ENCODE measurements at places on chromosomes 5 and 9. TPM values are rescaled to one million over a fixed set of nuclear protein-coding genes. Genes with fewer than 3 reads are reported as not detected.

Gene GMCL2
- total RNA-seq = not detected

Gene LCNL1
- 0.92 TPM for total RNA-seq

DNA sequence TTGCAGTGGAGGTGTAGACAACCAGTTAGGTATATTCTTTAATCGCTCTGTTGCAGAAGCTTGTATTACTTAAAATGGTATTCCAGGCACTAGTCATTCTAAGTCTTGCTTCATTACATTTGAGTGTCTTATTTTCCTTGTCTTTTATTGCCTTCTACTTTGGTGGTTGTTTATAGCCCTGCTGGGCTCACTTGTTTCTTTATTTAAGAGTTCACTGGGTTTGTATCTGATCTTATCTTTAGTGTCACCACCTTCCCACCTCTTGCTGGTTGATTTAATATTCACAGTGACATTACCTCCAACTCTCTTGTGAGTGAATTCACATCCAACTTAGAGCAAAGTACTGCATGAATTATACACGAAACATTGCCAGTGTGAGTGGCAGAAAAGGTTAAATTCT lies 83.6 kb upstream of the BNC2 start:
- no peak for DNase-seq

- no peak for DNase-seq
Observed at GRCh38 chr9:89810431-89810830, 205.6 kb downstream of the GADD45G start.

- no peak for DNase-seq
Observed at GRCh38 chr5:17312358-17312757, 94.9 kb downstream of the BASP1 start.

GRCh38 chr9:87855061-87855460 lies 27.6 kb upstream of the SPATA31E1 start:
- DNase-seq = no peak

- DNase-seq = no peak
Observed at GRCh38 chr5:90162324-90162723, 247.2 kb downstream of the CETN3 start.

Gene ITGA2
- total RNA-seq = 13.0 TPM

Gene PCDHB7
- total RNA-seq = 2.1 TPM

GRCh38 chr5:133682451-133682850 lies 70.1 kb upstream of the FSTL4 start:
- DNase-seq = no peak

Gene OR1L1
- total RNA-seq = not detected

GRCh38 chr5:122187426-122187825 lies 58.1 kb downstream of the ZNF474 start:
- no peak for DNase-seq

Gene ARL14EPL
- total RNA-seq = not detected

GRCh38 chr9:116580853-116581252 lies 106.3 kb upstream of the TRIM32 start:
- DNase-seq = no peak

DNA sequence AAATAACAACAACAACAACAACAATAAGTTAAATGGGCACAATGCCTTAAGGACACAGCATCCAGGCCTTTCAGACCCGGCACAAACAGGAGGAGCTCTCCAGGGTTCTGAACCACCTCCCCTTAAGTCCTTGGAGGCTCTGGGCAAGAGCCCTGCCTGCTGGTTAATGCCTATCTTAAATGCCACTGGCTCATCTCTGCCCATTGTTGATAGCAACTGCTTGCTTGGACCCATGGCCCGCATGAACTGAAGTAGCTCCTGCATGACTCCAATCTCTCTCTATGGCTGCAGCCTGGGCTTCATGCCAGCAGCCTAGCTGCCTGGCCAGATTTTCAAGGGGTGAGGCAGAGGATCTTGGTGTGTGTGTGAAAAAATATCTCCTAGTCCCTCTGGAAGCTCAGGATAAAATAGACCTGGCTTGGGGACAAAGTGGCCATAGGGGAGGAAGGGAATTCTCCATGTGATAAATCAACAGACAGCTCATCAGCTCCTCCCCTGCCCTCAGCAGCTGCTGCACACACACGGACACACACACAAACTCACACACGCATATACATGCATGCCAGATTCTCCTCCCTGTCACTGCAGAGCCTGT lies 27.4 kb downstream of the FAM219A start:
- peak; percentile 62 for DNase-seq

DNA sequence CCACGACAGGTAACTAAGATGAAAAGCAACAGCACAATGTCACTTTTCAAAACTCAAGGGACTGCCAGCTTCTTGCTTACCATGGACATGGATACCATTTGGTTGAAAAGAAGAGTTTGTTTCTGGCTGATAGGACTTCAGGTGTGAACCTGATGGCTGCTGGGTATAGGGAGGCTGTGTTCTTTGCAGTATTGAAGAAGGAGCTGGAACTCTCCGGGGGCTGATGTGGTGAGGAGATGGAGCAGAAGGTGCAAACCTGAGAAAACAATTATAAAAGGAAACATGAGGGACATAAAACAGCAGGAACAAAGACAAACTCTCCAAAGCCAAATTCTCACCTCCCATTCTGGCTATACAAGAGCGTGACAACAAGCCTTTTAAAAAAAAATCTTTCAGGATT lies 330.1 kb upstream of the RFX3 start:
- no peak for DNase-seq

DNA sequence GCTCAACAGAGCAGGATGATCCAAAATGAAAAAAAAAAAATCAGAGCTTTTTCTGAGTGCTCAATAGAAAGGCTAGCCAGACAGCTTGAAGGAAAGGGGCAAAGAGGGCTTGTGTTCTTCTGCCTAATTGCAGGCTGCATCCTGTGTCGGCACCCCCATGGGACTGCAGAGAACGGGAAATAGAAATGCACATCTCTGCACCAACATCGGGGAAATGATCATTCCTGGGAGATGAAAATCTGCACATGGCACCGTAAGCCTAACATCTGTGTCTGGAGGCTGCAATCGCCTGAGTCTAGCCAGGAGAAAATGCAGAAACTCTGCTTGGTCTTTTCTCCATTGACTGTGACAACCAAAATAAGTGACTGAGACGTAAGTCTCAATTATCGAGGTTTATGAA lies 243.9 kb downstream of the ICE1 start:
- DNase-seq = no peak

Gene TRPM3
- total RNA-seq = 9.2 TPM

Gene CNTNAP3
- 1.6 TPM for total RNA-seq

Gene PRR16
- 4.9 TPM for total RNA-seq

Gene ANGPTL2
- 55.2 TPM for total RNA-seq

DNA sequence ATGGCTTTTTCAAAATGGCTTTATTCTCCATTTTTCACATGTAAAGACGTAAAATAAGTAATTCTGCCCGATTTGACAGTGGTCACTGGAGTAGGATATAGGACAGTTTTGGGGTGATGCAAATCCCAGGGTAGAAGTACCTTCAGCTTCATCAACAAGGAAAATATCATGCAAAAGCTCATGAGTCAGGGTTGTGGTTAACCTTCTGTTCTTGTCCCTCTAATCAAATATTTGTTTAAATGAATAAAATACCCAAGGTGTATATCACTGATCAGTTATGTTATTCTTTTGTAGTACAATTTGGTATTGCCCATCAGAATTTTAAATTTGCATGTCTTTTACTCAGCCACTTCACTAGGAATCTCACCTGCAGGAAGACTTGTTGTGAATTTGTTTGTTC lies 40.0 kb downstream of the FBXL7 start:
- DNase-seq = no peak

DNA sequence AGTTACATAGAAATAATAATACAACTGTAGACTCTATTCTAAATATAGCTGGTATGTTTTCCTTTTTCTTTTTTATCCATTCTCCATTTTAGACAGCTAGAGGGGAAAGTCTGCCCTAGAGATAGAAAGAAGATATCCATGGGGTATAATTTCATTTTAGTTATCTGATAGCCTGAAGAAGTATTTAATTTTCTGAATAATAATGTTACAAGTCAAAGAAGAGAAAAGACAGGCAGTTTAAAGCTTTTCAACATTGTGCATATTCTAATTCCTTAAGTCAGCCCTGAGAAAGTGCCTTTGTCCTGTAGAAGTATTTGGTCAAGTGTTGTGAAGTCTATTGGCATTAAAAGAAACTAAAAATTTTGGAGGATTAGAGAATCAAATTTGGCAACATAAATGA lies 2.5 kb upstream of the VCAN start:
- DNase-seq = no peak

Gene SLC25A2
- total RNA-seq = not detected

Gene WDR38
- total RNA-seq = not detected

DNA sequence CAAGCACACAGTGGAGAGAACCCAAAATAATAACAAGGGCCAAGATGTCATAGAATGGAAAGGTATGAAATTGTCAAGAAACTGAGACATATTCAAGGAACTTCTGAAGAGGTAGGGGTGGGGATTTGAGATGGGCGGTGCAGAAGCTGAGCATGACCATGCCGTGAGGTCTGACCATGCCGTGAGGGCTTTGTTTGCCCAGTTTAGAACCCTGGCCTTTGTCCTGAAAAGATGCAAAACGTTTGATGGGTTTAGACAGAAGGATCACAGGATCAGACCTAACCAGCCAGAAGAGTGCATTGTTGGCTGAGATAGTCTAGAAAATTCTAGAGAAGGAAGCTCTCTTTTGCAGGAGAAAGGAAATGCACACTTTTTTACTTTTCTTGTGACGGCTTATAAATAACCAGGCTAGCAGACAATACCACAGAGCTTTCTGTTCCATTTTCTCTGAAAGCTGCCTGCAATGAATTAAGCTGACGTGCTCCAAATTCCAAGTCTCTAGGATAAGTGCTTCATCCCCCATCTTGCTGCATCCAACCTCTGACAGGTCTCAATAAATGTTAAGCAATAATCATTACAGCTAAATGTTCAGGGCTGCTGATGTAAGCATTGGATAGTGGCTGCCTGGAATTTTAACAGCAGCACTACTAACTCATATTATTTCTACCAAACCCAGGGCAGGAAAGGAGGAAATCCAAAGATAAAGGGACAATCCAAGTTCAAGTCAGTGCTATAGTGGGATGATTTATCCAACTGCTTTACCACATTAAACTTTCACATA lies 110.9 kb upstream of the IL6ST start:
- DNase-seq = no peak

- DNase-seq = no peak
Observed at GRCh38 chr9:27426511-27427271, 97.4 kb upstream of the IFNK start.

GRCh38 chr9:37540634-37541033 lies 35.5 kb downstream of the FBXO10 start:
- no peak for DNase-seq

DNA sequence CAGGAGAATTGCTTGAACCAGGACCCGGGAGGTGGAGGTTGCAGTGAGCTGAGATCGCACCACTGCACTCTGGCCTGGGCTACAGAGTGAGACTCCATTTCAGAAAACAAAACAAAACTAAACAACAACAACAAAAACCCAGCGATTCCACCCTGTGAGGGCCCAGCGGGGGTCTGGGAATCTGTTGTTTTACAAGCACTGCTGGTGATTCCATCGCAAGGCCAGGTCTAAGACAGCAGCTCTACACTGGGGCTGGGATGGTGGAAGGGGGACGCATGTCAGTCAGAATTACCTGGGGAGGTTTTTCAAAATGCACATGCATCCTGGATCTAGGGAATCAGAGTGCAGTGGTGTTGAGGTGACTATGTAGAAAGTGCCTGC lies 90.9 kb downstream of the ANKRD55 start:
- no peak for DNase-seq

Gene MSMP
- 1.1 TPM for total RNA-seq

DNA sequence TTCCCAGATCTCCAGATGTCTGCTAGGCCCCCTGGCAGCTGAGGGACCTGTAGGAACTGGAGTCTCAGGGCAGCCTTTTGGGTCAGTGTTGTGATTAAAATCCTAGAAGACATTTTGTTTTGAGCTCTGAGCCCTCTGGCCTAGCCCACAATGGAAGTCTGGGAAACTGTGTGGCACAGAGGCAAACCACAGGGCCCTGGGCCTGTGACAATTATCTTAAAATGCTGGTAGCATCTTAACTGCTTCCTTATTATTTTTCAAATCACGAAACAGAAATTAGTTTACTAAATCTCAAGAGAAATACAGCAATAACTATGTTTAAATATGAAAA lies 125.5 kb downstream of the STARD4 start:
- DNase-seq = no peak

GRCh38 chr5:132372127-132372526 lies 2.6 kb downstream of the SLC22A5 start:
- DNase-seq = no peak

GRCh38 chr9:33137781-33138264 lies 29.3 kb downstream of the B4GALT1 start:
- DNase-seq = no peak

DNA sequence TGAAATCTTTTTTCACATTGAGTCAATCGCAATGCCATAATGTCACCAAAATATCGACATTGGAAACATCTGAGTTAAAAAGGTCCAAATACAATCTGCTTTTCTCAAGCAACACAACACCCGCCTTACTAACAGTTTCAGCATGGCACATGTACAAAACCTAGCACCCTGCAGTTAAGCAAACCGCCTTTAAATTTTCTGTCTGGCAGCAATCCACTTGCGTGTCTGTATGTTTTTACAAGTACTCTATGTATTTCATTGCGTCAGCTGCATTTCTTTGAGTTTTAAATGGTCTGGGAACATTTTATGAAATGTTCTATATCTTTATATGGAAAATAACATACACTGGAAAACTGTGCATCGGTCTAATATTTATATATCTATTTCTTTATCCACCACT lies 134.6 kb downstream of the DENND1A start:
- DNase-seq = no peak

Gene CIZ1
- total RNA-seq = 109 TPM

DNA sequence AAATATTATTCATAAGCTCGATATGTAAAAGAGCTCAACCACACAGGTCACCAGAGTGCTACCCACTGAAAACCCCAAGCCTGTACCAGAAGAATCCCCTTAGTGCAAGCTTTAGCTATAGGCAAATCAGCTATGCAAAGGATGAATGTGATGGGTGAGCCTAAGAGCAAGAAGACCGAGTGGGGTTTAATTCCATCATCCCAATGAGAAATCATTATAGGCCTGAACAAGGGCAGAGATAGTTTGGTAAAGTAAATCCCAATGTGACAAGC lies 21.8 kb downstream of the ELOVL7 start:
- no peak for DNase-seq

Gene ZBTB34
- 9.8 TPM for total RNA-seq

DNA sequence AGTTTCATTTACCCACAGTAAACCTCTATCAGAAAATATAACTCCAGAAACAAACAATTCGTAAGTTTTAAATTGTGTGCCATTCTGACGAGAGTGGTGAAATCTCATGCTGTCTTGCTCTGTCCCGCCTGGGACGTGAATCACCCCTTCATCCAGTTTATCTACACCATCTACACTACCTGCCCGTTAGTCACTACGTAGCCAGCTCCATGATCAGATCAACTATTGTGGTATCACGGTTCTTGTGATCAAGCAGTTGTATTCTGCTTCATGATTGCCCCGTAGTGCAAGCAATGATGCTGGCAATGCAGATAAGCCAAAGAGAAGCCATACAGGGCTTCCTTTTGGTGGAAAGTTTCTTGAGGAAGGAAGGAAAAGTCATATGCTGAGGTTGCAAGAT lies 150.3 kb downstream of the GOLPH3 start:
- DNase-seq = no peak
